AG20443 (cell line): ENCODE measurements at places on chromosomes 12 and 14.

DNA sequence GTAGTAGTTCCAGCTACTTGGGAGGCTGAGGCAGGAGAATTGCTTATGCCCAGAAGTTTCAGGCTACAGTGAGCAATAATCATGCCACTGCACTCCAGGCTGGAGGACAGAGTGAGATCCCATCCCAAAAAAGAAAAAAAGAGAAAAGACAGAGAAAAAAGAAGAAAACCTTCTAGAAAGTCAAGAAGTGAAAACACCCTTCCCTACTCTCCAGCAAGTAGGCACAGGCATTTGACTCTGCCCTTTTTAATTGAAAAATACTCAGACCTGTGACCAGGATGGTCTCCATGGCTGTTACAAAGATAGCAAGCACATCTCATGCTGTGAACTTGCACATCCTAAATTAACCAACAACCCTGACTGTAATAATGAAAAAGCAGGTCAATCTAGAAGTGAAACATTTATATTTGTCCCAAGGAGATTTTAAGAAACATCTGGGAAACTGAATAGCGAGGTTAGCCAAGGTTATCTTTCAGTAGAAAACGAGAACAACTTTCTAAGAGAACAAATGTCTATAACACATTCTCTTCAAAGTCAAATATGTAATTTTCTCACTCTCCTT lies 2.0 kb downstream of the TMTC1 start:
- no peak for DNase-seq

- DNase-seq = no peak
Observed at GRCh38 chr12:5963515-5963914, 18.5 kb upstream of the ANO2 start.

DNA sequence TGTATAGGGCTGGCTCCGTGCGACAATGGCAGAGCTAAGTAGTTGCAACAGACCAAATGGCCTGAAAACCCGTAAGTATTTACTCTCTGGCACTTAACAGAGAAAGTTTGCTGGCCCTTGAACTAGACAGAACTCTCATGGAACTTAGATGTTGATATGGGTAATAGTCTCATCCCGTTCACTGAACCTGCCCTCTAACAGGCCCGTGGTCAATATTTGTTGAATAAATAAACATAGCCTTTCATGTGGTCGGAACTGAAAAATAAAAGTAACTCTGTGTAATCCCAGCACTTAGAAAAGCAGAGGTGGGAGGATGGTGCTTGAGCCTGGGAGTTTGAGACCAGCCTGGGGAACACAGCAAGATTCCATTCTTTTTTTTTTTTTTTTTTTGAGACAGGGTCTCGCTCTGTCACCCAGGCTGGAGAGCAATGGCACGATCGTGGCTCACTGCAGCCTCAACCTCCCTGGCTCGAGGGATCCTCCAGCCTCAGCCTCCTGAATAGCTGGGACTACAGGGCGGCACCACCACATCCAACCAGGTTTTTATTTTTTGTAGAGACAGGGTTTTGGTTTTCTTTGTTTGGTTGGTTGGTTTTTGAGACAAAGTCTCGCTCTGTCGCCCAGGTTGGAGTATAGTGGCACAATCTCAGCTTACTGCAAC lies 29.7 kb downstream of the KDM2B start:
- no peak for DNase-seq

GRCh38 chr14:101458741-101459550 lies 102.3 kb upstream of the DIO3 start:
- DNase-seq = no peak

DNA sequence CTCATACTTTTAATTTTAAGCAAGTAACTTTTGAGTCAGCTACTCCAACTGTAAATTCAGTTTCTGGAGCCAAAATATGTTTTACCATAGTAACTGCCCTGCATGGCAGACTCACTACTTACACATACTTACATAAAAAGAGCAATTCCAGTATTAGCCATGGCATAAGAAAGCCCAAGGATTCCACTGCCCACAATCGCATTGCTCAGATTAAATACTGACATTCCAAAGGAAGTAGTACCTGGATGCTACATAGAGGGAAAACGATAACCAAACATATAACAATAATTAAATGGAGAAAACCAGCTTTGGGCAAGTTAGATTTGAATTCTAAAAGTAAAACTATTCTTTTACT lies 2.2 kb downstream of the SLC38A2 start:
- no peak for DNase-seq

DNA sequence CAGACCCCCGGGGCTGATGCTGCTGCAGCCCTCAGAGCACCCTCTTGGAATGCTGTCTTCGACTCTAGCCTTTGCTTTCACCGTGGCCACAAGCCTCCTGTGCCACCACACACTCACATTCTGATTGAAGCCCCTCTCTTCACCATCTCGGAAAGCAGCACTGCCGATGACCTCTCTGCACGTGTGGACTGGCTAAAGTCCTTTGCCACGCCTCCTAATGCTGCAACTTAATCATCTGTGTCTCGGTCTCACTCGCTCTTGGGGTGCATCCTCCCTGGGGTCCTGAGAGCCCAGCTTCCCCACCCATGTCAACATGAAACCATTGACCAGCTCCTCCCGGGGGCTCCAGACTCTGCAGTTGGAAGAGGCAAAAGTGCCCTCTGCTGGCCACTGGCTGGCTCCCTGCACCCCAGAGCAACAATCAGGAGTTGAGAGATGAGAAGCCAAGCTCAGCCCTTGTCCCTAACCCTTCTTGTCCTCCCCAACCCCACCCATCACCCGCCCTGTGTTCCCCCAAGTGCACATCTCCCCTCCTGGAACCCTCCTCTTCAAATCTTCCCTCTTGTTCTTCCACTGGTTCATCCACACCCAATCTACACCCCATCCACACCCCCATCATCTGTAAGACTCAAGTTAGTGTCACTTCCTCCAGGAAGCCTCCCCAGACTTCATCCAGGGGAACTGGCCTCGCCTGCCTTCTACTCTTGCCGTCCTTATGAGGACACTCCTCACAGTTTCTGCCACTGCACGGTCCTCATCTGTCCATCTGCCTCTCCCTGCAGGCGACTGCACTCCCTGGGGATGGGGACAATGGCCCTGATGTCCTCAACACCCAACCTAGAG lies 23.6 kb upstream of the FAM181A start:
- peak; percentile 42 for DNase-seq

DNA sequence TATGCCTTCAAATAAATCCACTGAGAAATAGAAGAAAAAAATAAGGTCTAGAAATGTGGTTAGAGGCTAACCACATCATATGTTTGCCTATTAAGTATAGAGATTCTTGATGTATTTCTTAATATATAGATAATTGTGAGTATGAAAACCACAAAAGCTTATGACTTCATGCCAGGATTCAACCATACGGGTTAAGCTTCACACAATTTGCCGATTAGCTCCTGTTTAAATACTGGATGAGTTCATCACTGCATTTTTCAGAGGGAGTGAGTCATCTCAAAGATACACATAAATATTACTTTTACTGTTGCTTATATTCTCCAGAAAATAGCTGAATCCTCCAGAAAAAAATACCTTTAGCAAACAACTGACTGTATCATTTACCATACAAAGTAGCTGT lies 79.6 kb downstream of the RPL10L start:
- no peak for DNase-seq

- DNase-seq = no peak
Observed at GRCh38 chr14:81222126-81222525, 1.4 kb upstream of the GTF2A1 start.

DNA sequence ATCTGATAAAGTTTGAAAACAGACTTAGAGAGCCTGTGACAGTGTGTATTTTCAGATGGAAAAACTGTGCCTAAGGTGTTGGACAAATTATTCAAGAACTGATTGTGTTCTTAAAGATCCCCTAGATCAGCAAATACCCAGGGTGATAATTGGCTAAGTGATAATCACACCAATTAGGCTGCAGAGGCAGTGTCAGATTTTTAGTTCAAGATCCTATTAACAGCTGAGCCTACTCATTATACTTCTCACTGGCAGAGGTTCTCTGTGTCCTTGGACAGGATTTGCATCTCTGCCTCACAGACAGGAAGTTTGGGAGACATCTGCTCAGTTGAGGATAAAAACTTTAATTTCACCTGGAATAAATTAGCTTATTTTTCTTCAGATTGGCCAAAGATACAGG lies 4.3 kb upstream of the FGD4 start:
- no peak for DNase-seq

DNA sequence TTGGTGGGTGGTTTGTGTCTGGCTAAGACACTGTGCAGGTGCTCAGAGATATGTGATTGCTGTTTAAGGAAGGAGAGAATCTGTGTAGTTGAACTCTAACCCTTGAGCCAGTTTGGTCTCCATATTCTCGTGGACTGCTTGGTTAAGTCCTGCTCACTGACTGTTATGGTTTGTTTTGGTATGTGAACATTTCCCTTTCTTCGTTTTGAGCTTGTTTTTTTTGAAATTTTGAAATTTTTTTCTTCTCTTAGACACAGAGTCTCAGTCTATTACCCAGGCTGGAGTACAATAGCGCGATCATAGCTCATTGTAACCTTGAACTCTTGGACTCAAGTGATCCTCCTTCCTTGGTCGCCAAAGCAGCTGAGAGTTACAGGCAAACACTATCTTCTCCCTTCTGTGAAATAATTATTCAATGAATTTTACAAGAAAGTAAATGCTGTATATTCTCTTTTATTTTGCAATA lies 40.0 kb downstream of the MIPOL1 start:
- DNase-seq = no peak

- no peak for DNase-seq
Observed at GRCh38 chr12:18294889-18295288, 33.6 kb downstream of the PIK3C2G start.

DNA sequence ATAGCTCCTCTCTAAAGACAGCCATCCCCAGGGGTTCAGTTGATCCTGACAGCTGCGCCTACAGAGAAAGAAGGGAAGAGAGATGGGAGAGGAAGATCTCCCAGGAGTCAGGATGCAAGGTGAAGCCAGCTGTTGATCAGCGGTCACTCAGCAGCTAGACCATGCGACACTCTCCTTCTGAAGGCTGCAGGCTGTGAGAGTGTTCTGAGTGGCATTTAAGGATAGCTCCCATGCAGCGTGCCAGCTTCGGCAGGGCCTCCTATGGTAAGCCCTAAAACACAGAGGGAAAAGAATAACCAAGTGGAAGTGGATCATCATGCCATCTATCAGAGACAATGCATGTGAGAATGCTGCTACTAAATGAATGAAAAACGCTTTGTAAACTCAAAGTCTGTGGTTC lies 197.9 kb upstream of the NUDT4 start:
- no peak for DNase-seq

DNA sequence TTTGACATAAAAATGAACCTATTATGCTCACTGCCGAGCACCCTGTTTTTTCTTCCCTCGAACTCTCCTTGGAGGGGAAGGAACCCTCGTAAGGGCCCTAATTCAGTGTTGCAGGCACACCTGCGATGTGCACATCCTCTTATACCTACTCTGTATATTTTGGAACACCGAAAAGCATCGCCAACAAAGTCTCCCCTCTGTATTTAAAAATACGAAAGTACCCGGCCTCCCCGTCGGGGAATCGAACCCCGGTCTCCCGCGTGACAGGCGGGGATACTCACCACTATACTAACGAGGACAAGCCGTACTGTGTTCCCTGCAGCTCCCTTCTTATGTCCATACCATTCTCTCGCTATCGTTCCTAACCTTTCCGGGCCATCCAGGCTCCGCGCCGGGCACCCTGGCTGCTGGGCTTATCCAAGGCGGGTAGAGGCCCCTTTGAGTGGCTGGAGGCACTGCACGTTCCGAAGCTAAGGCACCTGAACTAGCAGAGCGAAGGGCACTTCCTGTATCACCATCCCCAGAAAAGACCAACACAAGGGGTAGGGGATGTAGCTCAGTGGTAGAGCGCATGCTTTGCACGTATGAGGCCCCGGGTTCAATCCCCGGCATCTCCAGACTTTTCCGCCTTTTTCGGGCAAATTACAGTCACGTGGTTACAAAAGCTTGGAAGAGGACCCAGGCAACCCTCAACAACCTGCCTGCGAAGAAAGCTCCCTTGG lies 25.1 kb upstream of the UBC start:
- DNase-seq = peak; percentile 84

- DNase-seq = no peak
Observed at GRCh38 chr12:79885911-79886490, 48.9 kb downstream of the PPP1R12A start.

DNA sequence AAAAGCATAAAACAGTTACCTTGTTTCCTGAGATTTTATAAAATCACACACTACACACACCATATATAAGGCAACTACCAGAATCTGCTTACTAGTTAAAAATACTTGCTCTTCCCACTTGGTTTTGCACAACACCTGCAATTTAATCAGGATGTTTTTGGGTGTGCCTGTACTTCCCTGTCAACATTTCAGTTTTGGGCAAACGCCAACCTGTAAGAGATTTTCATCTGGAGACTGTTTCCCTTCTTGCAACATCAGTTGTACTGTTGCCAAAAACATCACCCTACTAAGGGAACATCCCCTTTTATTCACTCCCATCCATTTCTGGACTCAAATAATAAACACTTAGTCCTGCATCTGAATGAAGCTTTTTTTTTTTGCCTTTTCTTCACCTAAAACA lies 172.3 kb downstream of the DUSP6 start:
- DNase-seq = peak; percentile 31

DNA sequence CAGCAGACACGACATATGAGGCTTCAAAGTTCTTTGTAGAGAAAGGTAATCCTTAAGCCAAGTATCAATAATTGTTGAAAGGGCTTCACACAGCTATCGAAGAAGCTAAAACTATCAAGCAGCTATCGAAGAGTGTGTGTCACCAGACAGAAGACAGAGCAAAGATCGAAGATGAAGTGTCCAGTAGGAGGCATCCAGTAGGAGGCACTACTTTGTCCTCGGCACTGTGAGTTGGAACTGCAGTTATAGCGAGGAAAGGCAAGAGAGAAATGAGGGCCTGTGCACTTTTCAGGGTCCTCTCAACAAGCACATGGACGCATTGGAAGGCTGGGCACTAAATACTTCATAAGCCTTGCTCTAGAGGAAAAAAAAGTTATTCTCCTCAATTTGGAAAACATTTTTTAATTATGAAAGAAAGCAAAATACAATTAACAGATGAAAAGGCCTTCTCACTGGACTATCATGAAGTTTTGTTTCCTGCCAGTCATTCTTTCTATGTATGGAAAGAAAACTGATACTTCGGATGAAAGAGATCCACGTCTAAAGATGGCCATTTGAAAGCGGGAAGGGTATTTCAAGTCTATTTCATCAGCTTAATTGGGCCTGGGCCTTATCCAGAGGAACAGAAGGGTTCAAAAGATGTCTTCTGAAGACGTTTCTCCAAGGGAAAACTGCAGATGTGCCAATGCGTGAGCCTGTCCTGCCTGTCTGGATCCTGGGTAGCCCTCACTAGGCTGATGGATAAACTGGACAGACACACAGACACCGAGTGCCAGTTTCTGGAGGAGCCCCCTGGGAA lies 174.5 kb downstream of the CALM1 start:
- no peak for DNase-seq
